NCI-H446 (cell line): ENCODE measurements at places on chromosomes 7 and 10.

DNA sequence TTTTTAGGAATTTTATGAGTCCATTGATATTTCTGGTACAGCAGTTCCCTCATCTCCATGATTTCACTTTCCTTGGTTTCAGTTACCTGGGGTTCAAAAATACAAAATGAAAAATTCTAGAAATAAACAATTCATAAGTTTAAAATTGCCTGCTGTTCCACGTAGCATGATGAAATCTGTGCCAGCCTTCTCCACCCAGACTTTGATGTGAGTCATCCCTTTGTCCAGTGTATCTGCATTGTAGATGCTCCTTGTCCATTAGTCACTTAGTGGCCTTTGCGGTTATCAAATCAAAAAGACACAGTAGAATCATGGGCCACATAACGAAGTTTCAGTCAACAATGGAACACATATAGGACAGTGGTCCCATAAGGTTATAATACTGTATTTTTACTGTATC, 286.9 kb downstream of the PTEN start:
- no peak for DNase-seq

DNA sequence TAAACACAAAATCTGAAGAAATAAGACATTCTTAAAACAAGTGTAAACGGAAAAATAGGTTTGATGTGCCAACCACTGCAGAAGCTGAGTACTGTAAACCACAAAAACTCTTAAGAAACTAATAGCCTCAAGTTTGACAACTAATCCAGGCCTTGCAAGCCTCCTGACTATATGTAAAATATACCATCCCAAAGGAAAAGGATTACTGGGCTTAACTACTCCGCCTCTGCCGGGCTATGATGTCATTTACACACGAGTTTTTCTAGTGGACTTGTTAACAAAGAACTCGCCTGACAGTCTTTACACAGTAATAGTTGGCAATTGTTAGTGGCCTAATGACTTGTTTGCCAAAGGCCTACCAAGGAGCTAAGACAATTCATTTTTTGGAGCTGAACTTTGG, 2.1 kb downstream of the KIF5B start:
- DNase-seq, result no peak

DNA sequence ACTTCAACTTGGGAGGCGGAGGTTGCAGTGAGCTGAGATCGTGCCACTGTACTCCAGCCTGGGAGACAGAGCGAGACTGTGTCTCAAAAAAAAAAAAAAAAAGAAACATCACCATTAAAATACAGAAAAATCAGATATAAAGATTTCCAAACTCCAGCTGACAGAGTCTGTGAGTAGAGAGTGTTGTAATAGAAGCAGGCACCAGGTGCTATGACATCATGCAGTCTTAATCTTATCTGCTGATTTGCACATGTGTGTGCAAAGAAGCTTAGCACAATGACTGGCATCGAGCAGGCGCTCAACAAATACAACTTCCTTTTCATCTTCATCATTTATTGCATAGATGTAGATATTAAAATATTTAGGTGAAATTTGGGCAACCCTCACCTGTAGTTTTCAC, 92.2 kb downstream of the PRKCQ start:
- no peak for DNase-seq

GRCh38 chr7:30143748-30144251, 9.0 kb downstream of the MTURN start:
- no peak for DNase-seq

GRCh38 chr7:137669706-137670105, 177.1 kb downstream of the DGKI start:
- DNase-seq, result no peak

GRCh38 chr7:114925434-114925833, 3.5 kb downstream of the MDFIC start:
- no peak for DNase-seq

- no peak for DNase-seq
These were observed 24.2 kb downstream of the MGMT start for GRCh38 chr10:129491123-129491734.

DNA sequence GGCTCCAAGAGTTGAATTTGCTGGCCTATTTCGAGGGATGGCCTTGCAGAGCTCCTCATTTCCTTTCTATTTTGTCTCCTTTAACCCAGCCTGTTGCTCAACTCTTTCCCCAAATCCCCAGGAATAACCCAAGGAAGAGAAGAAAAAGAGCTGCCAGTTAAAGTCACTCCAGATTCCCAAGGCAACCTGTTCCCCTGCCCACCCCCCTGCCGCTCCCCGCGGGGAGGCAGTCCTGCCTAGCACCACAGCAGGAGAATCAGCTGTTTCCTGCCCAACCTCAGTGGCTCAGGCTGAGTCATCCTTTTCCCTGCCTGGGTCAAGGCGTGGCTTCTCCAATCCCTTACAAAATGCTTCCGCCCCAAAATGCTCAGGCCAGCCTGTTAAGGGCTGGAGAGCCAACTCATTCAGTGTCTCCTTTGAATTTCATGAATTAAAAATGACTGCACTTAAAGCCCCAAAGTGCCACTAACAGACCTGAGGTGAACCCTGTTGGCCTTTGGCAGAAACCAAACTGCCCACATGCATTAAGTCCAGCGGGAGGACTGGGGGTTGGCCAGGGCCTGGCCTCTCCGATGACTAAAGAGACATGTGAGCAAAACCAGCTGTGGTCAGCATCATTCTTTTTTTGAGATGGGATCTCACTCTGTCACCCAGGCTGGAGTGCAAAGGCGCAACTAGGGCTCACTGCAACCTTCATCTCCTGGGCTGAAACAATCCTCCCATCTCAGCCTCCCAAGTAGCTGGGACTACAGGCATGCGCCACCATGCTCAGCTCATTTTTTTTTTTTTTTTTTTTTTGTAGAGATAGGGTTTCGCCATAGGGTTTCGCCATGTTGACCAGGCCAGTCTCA, 83.2 kb upstream of the KIF5B start:
- no peak for DNase-seq

DNA sequence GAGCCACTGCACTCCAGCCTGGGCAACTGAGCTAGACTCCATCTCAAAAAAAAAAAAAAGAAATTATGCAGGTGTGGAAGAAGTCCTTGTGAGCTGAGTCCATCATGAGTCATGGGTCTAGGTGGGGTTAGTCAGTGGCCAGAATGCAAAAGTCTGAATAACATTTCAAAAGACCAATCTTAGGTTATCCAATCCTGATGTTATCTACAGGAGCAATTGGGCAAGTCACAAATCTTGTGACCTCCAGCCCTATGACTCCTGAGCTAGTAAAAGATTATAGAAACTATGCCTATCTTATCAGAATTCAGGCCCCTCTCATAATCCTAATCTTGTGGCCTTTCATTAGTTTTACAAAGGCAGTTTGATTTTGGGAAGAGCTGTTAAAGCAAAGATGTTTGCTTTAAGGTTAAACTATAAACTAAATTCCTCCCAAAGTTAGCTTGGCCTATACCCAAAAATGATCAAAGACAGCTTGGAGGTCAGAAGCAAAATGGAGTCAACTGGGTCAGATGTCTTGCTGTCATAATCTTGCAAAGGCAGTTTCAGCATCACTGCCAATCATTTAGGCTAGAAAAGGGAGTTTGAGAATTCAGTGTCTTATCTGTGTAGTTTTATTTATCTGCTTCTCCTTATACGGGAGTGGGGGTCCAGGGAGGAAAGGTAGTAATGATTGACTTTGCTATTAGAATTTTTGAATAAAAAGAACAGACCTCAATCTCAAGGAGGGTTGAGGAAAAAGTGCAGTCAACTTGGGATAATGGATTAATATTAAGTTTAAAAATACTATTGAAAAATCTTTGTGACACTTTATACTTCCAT, 71.2 kb upstream of the TRIM24 start:
- no peak for DNase-seq

DNA sequence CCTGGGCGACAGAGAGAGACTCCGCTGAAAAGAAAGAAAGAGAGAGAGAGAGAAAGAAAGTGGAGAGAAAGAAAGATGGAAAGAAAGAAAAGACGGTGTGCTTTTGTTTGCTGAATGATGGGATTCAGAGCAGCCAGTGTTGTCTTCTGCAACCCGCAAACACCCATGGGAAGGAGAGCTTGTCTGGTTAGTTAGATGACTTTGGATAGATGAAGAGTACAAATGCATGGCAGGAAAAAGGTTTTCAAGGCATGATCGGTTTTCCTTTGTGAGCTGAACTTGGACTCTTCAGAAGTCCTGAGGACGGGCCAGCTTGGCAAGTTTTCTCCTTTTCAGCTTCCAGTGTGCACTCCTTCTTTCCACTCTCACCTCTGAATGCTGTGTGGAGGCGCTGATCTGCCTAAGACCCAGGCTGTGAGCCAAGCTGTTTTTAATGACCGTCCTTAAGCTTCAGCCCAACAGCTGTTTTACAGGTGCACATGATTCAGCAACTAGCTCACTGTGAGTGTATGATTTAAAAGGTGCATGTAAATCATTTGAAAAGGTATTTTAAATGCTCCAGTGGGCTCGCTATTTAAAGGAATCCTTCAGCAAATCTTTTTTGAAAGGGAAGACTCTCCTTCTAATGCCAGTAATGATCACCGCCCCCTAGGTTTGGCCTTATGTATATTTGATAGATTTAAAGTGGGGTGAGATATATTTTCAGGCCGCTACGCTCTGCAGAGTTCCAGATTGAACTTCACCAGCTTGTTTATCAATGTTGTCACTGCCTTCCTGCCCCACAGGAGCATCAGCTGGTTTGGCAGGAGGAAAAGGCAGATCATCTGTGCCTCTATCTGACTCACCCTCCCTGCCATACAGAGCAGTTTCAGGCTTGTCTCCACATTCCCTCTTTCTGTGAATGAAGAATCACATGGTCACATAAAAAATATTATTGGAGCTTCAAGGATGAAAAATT, 115.0 kb downstream of the PLXDC2 start:
- peak; percentile 73 for DNase-seq

DNA sequence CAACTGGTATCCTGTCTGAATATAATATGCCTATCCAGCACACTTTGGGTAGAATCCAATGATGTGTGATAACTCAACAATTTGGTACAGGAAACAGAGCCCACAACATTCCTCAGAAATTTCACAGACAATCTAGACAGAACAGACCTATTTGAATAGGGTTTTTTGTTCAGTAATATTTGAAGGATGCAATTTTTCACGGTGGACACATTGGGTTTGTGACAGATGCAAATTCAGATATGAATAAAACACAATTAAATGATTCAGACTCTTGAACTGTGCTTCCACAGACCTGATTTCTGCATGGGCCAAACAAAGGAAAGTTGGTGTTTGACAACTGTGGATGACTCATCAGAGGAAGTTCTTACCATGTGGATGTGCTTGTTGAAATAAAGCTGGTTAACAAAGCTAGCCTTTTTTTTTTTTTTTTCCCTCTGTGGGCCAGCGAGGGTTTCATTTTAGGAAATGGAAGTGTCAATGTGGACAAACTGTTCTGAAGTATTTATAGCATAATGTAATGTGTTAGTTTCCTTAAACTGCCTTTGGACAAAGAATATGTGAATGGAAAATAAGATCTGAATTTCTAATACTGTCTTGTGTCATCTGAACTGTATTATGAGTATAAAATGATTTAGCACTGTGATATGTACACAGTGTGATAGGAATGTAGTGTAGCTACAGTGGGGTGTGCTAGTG, 43.2 kb upstream of the FAM133B start:
- peak; percentile 27 for DNase-seq

- DNase-seq, result no peak
These were observed 62.6 kb downstream of the CUL2 start for GRCh38 chr10:35027567-35027966.

DNA sequence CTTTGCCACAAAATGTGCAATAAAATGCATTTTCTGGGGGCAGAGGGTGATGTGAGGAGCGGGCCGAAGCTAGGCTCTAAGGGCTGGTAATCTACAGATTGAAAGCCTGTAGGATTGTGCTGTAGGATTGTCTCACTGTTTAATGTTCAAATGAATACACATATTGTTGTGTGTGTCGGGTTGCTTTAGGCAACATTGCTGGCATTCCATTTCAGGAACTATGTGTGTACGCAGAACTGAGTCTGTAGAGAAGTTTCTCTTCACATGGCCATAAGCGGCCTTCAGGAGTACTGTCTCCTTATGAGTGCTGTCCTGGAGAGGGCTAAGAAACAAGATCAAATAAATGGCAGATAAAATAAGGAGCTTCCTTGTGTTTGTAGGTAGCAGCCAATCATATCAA, 540.2 kb downstream of the GATA3 start:
- no peak for DNase-seq

DNA sequence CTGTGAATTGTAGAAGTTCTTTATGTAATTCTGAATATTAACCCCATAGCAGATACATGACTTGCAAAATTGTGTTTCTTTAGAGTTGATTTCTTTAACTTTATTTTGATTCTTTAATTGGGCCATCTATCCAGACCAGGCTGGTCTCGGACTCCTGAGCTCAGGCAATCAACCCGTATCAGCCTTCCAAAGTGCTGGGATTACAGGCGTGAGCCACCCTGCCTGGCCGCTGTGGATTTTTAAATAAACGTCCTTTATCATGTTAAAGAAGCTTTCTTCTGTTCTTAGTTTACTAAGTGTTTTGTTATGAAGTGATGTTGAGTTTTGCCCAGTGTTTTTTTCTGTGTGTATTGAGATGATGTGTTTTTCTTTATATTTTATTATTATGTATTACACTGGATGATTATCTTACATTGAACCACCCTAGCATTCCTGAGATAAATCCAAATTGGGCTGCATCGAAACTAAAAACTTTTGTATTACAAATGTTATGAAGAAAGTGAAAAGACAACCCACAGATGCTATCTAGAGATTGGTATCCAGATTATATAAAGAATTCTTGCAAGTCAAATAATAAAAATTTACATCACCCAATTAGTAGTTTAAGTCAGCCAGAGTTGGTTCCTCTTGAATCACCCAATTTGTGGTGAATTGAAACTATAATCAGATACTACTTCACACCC, 118.1 kb downstream of the TPST1 start:
- no peak for DNase-seq

GRCh38 chr10:89470628-89471027, 56.3 kb downstream of the IFIT5 start:
- no peak for DNase-seq

- DNase-seq, result no peak
These were observed 10.9 kb downstream of the LDB3 start for GRCh38 chr10:86678999-86679792.

DNA sequence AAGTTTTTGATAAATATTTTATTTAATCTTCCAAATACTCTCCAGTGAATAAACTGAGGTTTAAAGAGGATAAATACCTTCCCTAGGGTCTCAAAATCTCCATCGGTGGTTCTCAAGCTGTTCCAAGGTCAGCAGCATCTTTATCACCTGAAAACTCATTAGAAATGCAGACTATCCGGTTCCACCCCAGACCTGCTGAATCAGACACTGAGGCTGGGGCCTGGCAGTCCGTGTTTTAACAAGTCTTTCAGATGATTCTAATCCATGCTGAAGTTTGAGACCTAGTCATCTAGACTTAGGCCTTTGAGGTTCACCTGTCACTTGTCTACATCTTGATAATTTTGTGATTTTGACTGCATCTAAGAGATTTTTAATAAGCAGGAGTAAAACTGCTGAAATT, 37.5 kb downstream of the PLEKHA8 start:
- no peak for DNase-seq

GRCh38 chr10:113047963-113048781, 98.1 kb downstream of the TCF7L2 start:
- no peak for DNase-seq

GRCh38 chr7:132941905-132942304, 140.0 kb downstream of the CHCHD3 start:
- no peak for DNase-seq
